Activated CD8-positive, alpha-beta memory T cell treated with anti-CD3 and anti-CD28 coated beads for 1 hour (primary cell): ENCODE measurements at places on chromosomes 4 and X.

GRCh38 chr4:154807042-154807630 lies 26.1 kb downstream of the RBM46 start:
- no peak for DNase-seq

- no peak for DNase-seq
Observed at GRCh38 chr4:7428261-7429068, 6.3 kb downstream of the PSAPL1 start.

DNA sequence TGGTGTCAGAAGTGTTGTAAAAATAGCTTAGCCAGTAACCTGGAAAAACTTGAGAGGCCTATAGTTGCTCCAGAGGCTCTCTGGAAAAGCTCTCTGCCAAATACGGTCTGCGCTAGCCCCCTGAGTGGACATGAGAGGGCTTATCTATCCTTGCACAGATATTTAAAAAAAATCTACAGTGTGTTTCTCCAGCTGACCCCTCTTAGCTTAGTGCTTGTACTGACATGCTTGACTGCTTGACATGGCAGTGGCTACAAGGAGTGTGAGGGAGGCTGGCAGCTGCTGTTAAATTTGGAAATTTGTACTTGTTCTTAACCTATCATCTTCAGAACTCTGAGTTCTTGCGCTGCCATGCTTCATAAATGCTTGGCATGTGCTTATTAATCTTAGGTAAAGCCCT lies 229.2 kb downstream of the RBMX2 start:
- DNase-seq: no peak

DNA sequence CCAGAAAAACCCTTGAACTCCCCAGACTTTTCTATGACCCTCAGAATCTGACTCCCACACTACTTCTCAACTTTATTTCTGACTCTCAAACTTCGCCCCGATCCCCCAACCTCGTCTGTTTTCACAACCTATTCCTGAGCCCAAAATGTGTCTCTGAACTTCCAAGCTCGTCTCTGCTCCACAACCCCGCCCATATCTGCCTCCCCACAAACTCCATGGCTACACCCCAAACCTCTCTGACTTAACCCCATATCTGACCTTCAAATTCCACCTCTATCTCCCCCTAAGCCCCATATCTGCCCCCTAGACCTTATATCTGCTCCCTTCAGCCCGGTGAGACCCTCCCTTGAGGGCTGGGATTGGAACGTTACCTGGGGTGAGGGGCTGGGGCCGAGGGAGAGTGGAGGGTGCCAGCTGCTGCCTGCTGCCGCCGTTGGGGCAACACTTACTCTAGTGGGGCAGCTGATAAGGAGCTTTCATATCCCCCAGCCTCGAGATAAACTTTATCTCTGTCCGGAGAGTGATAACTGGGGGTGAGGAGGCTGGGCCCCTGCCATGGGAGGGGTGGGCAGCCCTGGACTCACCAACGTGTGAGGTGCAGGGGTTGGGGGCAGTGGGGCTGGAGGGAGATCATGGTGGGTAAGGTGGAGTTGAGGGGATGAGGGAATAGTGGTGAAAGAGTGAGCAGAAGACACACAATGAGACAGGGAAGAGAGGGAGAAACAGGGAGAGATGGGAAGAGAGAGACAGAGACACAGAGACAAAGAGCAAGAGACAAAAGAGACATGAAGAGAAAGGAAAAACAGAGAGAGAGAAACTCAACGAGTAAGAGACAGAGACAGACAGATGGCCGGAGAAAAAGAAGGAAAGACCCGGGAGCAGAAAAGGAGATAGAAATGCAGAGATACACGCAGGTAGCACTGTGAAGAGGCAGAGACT lies 1.4 kb downstream of the GATA1 start:
- DNase-seq: no peak

- no peak for DNase-seq
Observed at GRCh38 chrX:19410259-19410658, 66.5 kb downstream of the PDHA1 start.

GRCh38 chr4:23993373-23993772 lies 103.5 kb upstream of the PPARGC1A start:
- no peak for DNase-seq

DNA sequence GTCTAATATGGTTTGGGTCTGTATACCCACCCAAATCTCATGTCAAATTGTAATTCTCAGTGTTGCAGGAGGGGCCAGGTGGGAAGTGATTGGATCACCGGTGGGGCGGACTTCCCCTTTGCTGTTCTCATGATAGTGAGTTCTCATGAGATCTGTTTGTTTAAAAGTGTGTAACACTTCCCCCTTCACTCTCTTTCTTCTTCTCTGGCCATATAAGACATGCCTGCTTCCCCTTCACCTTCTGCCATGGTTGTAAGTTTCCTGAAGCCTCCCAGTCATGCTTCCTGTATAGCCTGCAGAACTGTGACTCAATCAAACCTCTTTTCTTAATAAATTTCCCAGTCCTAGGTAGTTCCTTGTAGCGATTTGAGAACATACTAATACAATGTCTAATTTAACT lies 19.7 kb upstream of the SCRG1 start:
- no peak for DNase-seq

- DNase-seq: no peak
Observed at GRCh38 chr4:120158046-120158445, 91.4 kb upstream of the MAD2L1 start.

- no peak for DNase-seq
Observed at GRCh38 chr4:162241857-162242256, 78.1 kb upstream of the FSTL5 start.

DNA sequence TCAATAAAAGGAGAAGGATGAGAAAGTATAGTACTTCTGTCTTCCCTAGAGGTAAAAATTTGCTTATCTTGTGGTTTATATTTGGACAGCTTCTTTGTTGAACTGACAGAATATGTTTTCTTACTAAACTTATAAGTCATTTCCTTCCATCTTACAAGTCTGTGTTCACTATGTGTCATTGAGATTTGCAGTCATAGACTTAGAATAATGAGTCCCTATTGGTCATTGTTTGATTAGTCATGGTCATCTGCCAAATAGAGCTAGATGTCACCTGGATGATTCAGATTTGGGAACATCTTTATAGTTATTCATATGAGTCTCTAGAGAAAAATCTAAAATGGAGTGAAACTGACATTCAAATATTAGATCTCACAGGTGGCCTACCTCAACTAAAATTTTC lies 51.5 kb downstream of the SPATA18 start:
- DNase-seq: no peak

- no peak for DNase-seq
Observed at GRCh38 chr4:13054420-13054970, 429.6 kb downstream of the RAB28 start.

DNA sequence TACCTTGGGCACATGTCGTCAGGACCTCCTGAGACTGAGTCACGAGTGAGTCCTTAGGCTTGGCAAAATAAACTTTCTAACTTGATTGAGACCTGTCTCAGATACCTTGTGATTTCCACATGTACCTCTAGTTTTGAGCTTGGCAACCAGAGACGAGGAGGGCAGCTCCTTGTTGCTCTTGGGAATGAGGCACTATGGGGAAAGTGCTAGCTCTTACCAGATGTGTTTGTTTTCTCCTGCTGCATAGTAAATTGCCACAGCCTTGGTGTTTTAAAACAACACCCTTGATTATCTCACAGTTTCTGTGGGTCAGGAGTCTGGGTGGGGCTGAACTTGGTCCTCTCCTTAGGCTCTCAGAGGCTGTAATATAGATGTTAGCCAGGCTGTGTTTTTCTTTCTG lies 59.1 kb upstream of the MAML3 start:
- DNase-seq: no peak

DNA sequence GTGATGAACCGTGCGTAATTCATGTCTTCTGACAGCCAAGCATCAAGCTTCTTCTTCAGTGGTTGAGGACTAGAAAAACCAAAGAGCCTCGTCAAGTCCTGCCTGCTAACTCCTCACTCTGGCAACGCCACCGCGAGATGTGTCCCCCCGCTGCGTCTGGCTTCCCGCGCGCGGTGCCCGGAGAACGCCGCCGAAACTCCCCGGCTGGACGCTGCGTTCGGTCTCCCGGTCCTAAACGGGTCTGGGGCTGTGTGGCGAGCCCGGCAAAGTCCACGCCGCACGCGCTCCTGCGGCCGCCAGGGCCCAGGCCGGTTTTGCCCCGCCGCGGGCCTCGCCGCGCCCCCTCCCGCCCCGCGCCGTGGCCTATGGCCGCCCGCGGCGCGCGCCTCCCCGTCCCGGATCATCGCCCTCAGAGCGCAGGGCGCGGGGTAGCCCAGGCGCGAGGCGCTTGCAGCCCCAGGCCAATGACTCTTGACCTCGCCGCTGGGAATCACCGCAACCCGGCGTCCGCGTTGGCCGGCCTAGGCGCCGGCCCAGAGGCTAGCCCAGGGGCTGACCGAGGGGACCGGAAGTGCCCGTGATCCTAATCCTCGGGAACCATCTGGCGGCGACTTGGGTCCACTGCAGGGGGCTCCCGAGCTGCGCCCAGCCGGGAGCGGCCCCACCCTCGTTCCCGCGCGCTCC lies at the start of gene AADAT:
Gene AADAT, minus strand, starts transcription at position 289 of the 684 bp plus-strand sequence. Its CDS starts 266 bp downstream, at position 23.
- no peak for DNase-seq

DNA sequence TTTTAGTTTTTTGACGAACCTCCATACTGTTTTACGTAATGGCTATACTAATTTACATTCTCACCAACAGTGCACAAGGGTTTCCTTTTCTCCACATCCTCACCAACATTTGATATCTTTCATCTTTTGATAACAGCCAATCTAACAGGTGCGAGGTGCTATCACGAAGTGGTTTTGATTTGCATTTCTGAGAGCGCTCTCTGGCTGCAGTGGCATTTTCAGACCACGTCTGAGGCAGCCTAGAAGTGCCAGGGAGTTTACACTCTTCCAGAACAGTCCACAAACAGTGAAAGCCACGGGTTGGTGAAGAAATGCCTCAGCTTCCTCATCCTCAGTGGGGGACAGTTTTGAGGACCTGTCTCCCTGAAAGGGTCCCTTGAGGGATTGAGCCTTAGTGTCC lies 471.0 kb downstream of the BCOR start:
- no peak for DNase-seq

- DNase-seq: no peak
Observed at GRCh38 chrX:84469226-84469625, 33.0 kb downstream of the HDX start.

GRCh38 chr4:6701371-6701770 lies 7.7 kb downstream of the S100P start:
- no peak for DNase-seq

DNA sequence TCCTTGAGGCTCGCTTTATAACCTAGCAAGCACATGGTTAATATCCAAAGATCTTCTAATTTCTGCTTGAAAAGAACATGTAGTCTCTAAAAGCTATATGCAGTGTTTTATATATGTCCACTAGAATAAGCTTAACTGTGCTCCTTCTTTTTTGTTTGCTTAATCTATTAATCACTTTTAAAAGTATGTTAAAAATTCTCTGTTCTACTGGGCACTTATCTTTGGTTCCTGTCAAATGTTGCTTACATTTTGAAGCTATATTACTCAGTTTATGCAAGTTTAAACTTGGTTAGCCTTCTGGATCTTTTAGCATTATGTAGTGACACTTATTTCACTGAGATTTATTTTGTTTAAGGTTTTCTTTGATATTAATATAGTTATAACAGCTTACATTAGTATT lies 32.5 kb downstream of the MAOA start:
- DNase-seq: no peak

DNA sequence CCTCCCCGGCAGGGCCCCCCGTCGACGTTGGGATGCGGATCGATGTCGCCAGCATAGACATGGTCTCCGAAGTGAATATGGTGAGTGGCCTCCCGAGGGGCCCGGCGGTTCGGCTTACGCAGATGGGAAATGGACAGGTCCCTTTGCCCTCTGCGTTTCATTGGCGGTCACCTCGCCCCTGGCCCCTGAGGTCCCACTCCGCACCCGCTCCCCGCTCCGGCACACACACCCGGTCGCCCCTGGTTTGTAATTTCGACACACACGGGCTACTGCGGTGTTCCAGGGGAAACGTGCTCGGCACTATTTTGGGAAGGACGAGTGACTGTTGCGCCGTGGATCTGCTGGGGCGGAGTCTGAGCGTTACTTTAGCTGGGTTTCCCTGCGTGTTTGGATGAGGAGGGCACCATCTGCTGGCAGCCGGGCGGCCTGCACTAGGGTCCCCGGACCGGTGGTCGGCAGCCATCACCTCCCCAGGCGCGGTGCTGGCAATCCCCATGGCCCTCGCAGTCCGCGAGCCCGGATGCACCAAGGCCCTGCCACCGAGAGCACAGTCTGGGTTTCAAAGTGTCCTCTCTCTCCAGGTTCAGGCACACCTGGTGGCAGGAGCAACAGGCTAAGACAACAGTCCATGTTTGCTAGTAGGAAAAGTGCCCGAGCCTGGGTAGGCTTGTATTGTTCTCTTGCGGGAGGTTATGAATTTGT lies 1.2 kb downstream of the GABRB1 start:
- DNase-seq: no peak
